ENCODE measurements at places on chromosomes 7 and 10. TPM values are rescaled to one million over a fixed set of nuclear protein-coding genes. Genes with fewer than 3 reads are reported as not detected.
A peak's percentile ranks its signal among the peaks of the same experiment; 100 is the strongest.

DNA sequence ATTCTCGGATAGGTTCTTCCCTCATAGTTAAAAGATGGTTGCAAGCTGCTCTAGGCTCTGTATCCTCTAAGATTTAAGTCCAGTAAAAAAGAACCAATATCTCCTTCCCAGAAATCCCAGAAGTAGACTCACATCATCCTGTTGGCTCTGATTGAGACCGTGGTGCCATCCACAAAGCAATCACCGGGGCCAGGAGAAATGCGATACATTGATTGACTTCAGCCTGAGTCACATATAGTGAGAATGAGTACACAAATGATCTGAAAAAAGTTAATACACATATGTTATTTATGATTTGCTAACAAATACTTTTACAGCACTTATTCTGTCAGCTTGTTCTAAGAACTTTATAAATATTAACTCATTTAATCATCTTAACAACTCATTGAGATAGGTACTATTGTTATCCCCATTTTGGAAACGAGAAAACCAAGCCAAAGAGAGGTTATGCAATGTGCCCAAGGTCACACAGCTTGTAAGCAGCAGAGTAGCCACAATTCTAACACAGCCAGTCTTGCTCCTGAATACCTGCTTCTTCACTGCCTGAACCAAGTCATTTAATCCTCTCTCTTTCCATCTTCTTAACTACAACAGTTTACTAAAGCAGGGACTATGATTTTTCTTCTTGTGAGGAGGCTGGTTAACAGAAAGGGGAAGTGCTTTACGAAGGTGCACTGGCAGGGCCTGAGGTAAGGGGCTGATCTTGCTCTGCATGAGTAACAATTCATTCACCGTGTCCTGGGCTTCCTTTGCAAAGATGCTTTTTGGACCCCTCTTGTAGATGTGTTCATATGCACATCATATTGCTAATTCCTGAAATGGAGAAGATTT, 177.0 kb downstream of the REEP3 start:
- H3K36me3 ChIP-seq, result no peaks in the 10 kb centered on the region
- DNase-seq, result no peak
- no peaks in the 10 kb centered on the region for H3K27me3 ChIP-seq
- no peak overlapping the region for H3K27ac ChIP-seq

RBP4 gene
- total RNA-seq, result not detected

GRM3 gene
- total RNA-seq, result not detected

- H3K27me3 ChIP-seq, result no peaks in the 10 kb centered on the region
- peaks cover 67% of the 10 kb centered on the region for H3K4me1 ChIP-seq
- DNase-seq, result no peak
- peak overlapping the region; percentile 52 for H3K27ac ChIP-seq
- peaks cover 77% of the 10 kb centered on the region for H3K36me3 ChIP-seq
- peak overlapping the region; percentile 3 for H3K4me3 ChIP-seq
Observed at GRCh38 chr10:43393606-43394360, 15.2 kb downstream of the HNRNPF start.

- H3K27me3 ChIP-seq, result no peaks in the 10 kb centered on the region
- DNase-seq, result no peak
- H3K36me3 ChIP-seq, result peaks cover 50% of the 10 kb centered on the region
- H3K27ac ChIP-seq, result no peak overlapping the region
- H3K4me1 ChIP-seq, result peaks cover 37% of the 10 kb centered on the region
Observed at GRCh38 chr10:6236349-6237198, 33.8 kb downstream of the PFKFB3 start.
